ENCODE measurements at places on chromosomes 6 and 20.

DNA sequence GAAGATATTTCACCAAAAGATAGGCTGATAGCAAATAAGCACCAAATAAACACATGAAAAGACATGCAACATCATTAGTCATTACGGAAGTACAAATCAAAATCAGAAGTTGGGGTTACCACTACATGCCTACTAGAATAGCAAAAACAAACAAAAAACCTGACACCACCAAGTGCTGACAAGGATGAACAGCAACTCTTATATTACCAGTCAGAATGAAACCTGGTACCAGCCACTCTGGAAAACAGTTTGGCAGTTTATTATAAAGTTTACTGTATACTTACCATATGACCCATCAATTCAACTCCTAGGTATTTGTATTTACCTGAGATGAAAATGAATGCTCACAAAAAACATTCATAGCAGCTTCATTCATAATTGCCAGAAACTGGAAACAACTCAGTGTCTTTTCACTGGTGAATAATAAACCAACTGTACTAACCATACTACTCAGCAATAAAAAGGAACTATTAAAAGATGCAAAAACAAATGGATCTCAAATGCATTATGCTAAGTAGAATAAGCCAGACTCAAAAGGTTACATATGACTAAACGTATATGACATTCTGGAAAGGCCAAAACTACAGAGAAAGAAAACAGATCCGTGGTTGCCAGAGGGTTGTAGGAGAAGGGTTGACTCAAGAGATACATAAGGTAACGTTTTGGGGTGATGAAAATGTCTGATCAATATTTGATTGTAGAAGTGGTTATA, 33.0 kb downstream of the NUP153 start:
- no peak for DNase-seq

- DNase-seq: no peak
Observed at GRCh38 chr6:54135665-54136369, 24.6 kb downstream of the MLIP start.

DNA sequence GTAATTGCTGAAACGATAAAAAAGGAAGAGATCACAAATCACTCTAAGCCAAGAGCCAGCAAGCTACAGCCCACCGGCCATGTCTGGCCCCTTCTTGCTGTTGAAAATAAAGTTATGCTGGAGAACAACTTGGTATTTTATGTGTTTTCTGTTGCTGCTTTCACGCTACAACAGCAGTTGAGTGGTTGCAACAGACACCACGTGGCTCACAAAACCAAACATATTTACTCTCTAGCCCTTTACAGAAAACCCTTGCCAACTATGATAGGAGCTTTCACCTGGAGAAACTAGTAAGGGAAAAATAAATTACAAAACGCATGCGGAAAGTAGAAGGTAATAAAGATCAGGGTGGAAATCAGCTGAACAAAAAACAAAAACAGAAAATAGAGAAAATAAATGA, 41.1 kb upstream of the SLCO4A1 start:
- no peak for DNase-seq

DNA sequence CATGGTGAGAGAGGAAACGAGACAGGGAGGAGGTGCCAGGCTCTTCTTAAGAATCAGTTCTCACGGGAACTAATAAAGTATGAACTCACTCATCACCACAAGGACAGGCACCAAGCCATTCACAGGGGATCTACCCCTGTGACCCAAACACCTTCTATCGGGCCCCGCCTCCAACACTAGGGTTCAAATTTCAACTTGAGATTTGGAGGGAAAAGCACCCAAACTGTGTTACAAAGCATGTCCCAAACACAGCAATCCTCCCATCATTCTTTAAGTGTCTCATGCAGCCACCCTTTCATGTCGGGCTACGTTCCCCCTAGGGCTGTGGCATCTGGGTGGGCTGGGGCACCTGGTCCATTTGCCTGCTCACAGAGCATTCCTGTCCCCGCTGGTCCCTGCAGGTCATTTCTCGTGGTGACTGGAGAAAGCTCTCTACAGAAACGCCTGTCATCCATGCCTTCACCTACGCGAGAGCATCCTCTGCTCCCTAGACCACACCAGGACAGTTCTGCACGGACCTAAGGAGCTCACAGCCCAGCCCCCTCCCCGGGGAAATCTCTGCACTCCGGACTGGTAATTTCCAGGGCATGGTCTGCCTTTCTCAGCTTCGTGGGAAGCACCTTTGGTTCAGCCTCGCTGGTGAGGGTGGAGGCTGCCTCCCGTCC, 79.6 kb downstream of the TTLL2 start:
- DNase-seq: no peak
